Stimulated activated CD4-positive, alpha-beta T cell treated with anti-CD3 and anti-CD28 coated beads, Interleukin-15, amount 100 ng/mL, for 24 hours (primary cell): ENCODE measurements at places on chromosomes 4 and X.
A peak's percentile ranks its signal among the peaks of the same experiment; 100 is the strongest.

DNA sequence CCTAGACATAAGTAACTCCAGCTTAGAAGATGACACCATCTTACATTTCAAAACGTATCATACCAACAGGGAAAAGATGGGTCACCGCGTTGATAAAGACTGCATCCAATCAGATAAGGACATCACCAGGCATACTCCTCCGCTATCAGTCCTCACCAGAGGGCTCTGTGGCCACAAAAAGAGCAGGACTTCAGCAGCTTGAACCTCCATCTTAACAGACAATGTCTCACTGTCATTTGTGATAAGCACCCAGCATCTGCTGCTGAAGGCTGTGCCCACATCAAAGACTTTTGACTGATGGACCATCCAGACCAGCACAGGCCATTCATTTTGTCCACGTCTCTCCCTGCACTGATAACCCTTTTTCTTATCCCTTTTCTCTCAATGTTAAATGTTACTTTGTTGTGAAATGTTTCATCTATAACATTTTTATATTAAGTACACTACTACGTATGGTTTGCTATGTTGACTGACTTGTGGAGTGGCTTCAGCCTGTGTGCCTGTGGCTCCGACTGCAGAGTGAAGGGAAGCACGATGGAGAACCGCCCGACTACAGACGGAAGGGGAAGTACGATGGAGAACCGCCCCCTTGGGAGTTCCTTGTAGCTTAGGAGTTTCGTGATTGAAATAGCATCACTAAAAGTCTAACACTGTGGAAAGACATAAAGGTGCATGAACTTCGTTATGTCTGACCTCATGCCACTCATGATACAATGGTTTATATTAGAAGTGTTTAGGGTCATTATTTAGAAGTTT lies 595.4 kb upstream of the AGA start:
- DNase-seq = no peak

- no peak for DNase-seq
Measured at GRCh38 chrX:341541-342101, 23.0 kb upstream of the GTPBP6 start.

GRCh38 chrX:31551913-31552312 lies 480.1 kb upstream of the FTHL17 start:
- DNase-seq = no peak

- DNase-seq = no peak
Measured at GRCh38 chrX:86295293-86295692, 147.0 kb downstream of the DACH2 start.

GRCh38 chrX:82848111-82848510 lies 660.0 kb upstream of the POU3F4 start:
- DNase-seq = no peak

- no peak for DNase-seq
Measured at GRCh38 chrX:154366666-154367055, 7.8 kb downstream of the FLNA start.

DNA sequence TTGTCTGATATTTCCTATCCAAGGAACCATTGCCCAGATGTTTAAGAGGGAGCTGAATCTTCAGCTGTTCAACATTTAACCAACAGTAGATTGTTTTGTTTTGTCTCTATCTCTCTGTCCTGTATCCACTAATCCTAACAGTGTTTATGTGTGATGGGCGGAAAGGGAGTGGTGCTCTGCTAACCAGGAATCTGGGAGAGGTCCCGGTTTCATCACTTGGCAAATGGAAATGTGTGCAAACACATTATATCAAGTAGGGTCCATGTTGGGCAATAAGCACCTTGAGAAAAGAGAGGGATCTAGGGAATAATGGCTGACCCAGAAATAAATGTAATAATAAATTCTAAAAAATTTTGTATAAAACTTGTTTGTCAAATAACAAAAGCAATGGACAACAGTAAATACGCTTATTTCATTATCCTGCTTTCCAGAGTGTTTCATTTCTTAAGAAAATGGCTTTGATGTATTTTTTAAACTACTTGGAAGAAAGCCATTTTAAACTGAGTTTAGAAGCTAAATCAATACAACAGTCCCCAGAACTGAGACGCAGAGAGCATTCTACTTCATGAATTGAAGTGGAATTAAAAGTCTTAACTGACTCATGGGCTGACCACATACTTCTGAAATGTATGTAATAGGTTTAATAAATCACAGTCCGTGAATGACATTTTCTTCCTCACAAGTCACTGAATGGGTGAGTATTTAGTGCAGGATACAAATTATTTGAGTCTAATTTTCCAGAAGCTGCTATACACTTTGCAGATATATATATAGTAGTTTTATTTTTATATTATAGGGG lies 55.8 kb downstream of the EMCN start:
- DNase-seq = no peak

DNA sequence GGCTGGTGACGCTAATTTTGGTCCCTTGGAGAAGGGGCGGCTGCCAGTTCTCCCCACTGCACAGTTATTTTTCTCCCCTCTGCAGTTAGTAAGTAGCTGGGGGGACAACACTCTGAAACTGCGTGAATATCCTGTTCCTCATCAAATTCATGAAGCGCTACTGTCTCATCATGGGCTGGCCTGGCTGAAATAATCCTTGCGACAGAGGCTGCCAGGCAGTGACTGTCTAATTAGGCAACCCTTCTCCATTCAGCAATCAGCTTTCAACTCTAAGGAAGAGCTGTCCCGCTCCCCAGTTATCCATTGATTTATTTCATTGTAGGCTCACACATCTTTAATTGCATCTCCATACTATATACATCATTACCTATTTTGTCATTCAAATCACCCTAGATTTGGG lies 8.2 kb downstream of the SH3TC1 start:
- DNase-seq = no peak

GRCh38 chrX:134172588-134173259 lies 64.3 kb upstream of the CCDC160 start:
- DNase-seq = peak; percentile 48

DNA sequence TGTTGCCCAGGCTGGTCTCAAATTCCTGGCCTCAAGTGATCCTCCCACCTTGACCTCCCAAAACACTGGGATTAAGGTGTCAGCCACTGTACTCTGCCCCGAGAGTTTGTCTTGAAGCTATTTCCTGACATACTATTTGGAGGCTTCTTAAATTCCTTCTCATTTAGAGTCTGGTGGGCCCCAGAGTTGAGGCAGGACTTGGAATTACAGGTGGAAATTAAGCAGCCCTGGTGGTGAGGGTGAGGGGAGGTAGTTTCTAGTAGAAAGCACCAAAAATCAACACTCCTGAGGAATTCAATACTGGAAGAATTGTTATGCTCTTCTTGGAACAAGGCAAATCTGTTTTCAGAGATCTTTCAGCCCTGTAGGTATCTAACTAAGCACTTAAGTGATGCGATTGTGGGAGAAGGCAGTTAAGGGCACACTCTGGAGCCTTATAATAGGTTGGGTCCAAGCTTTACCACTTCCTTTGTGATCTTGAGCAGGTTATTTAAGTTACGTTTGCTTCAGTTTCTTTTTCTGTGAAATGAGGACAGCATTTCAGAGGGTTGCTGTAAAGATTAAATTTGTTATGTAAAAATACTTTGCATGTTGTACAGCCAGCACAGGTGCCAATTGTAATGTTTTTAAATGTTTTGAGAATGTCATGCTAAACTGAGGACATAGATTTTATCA lies 200.7 kb downstream of the SOWAHB start:
- no peak for DNase-seq

- no peak for DNase-seq
Measured at GRCh38 chrX:1593286-1594271, 2.2 kb downstream of the AKAP17A start.

- no peak for DNase-seq
Measured at GRCh38 chr4:127776620-127777019, 5.5 kb upstream of the HSPA4L start.
